ENCODE measurements at places on chromosomes 12 and 14.

GRCh38 chr12:15322164-15323061 lies at the start of gene PTPRO:
Gene PTPRO (plus strand): TSS chr12:15322508.
- DNase-seq = no peak

GRCh38 chr14:102675396-102675795 lies 82.9 kb downstream of the RCOR1 start:
- no peak for DNase-seq

DNA sequence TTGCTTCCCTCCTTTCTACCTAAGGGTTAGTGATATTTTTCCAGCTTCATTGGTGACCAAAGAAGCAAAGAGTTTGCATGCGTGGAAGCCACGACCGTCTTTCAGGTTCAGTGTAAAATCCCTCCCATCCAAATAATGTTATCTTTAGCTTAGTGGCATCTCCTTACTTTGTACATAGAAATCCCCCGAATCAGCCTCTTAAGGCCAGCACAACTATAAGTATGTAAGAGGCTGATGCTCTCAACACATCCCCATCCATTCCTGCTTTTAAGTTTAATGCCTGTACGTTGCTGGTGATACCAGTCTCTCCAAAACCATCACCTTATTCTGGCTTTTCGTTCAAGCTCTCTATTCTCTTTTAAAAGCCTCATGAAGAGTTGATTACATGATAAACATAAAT lies 14.6 kb downstream of the CDKN1B start:
- no peak for DNase-seq

GRCh38 chr12:71548893-71549292 lies 109.3 kb downstream of the LGR5 start:
- DNase-seq = no peak

GRCh38 chr12:102726686-102727085 lies 190.4 kb downstream of the PAH start:
- no peak for DNase-seq

DNA sequence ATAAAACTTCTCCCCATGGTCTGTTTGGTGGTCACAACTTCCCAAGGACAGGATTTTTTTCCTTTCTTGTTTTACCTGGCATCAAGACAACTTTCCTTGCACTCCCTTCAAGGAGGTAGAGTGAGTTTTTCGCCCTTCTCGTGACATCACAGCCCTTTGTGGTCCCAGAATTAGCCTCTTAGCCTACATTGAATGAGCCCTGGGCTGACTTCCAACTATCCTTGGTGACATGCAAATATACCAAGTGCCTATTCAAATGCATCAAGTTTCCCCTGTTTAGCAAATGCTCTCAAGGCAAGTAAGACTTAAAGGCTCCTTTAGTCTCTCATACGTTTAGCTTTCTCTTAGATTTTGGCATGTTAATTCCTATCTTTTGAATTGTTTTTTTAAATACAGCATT lies 36.6 kb downstream of the TC2N start:
- DNase-seq = no peak

DNA sequence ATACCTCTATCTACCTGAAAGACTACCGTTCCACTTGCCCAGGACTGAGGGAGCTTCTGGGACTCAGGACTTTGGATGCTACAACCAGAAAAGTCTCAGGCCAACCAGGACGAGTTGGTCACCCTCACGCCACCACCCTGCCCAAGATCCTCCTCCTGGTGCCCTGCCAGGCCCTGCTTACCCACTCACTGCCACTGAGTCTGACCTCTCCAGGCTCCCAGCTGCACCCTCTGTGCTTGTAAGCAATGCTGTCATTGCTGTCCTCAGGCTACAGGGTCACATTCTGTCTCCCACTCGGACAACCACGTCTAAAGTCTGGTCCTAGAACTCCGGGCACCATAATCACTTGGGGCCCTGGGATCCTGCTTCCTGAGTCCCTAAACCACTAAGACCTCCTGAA lies 9.2 kb downstream of the TTC7B start:
- DNase-seq = no peak

DNA sequence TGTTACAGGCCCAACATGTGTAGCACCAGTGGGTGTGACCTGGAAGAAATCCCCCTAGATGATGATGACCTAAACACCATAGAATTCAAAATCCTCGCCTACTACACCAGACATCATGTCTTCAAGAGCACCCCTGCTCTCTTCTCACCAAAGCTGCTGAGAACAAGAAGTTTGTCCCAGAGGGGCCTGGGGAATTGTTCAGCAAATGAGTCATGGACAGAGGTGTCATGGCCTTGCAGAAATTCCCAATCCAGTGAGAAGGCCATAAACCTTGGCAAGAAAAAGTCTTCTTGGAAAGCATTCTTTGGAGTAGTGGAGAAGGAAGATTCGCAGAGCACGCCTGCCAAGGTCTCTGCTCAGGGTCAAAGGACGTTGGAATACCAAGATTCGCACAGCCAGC lies 8.6 kb downstream of the BCL2L14 start:
- DNase-seq = no peak

- DNase-seq = no peak
These were observed 67.8 kb downstream of the CD163L1 start for GRCh38 chr12:7376196-7376595.

DNA sequence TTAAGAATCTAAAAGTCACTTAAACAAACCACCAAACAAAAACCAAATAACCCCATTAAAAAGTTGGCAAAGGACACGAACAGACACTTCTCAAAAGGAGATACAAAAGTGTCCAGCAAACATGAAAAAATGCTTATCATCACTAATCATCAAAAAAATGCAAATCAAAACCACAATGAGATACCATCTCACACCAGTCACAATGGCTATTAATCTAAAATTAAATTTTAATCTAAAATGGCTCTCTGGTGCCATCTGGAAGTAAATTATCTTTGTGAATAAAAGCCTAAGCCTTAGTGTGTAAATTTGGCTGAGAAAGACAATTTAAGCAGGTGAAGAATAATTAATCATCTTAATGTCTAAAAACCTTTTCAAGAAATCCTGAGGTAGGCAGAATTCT lies 204.5 kb upstream of the PPFIA2 start:
- DNase-seq = no peak

Measured in activated B cell treated with CpG ODN at 0.5 μM for 24 hours (primary cell).